Stimulated activated naive B cell treated with anti-CD40 and anti-IgM and Interleukin-4, amounts not matched to agents 10 μg/mL and 1 μg/mL and 100 μg/mL, for 72 hours (primary cell): ENCODE measurements at places on chromosomes 13 and 19.

DNA sequence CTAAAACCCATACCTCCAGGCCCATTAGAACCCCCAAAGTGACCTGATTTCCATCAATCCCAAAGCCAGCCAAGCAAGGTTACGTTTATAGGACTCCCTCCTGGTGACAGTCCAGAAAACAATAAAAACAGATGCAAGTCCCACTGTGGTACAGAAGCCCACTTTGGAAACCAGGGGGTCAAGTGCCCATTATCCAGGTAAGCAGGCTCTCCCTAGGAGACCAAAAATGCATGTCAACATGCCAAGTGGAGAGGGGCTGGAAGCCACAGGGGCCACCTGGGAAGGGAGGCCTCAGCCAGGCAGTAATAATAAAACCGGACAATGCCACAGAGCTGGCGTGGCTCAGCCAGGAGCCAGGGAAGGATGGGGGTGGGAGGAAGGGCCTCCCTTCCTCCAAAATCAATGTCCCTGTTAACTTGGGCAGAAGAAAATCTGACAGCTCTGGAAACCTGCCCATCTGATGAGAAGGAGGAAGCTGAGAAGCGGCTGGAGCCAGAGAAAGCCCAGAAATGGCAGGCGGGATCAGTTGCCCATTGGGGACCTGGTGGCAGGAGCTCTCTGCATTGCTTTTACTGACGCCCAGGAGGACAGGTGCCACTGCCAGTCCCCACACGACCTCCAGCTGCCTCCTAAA lies 160.4 kb downstream of the ZIC5 start:
- DNase-seq, result no peak

DNA sequence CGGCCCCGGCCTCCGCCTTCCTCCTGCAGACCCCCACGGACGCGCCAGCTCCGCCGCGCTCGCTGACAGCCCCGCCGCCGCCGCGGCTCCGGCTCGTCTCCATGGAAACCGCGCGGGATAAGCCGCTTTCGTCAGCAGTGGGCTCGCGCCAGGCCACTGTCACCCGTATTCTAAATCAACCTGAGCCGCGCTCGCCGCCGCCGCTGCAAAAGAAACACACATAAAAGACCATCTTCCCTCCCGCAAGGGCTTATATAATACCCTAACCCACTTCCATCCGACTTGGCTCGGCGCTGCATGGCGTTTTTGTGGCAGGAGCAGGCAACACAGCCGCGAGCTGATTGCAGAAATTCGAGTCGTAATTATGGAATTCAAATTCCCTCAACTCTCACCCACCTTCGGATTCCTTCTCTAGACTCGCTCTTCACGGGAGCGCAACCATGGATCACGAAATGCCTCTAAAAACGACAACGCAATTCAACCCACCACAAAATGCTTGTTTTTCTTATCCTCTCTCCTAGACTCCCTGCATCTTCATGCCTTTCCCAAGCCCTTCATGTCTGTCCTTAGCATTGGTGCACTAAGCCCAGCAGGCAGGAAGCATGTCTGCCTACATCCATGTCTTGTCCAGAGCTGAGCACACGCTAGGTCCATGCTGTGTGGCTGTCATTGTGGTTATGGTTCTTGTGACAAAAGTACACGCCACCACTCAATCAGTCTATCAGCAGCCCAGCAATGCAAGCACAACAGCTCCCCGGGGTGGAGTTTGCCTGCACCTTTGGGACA lies at the start of gene AMER2:
Gene AMER2 (minus strand): TSS at position 772 of the 786 bp plus-strand sequence. CDS start 669 bp downstream, at position 103.
- no peak for DNase-seq

- DNase-seq, result no peak
These were observed 139.4 kb downstream of the HS6ST3 start for GRCh38 chr13:96229356-96229755.

DNA sequence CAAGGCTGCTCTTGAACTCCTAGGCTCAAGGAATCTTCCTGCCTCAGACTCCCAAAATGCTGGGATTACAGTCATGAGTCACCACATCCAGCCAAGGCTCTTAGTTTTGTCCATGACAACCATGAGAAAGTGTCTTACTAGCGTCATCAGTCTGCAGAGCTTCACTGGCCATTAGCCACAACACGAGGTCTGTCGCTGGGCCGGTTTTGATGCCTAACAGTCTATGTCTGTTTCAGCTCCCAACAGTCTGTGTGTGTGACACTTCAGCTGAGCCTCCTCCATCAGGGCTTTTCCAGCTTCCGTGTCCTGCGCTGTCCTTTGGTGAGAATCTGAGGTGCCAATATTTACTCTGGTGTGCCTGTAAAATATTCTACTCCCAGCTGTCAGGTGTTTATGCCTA lies 47.6 kb downstream of the CEP89 start:
- DNase-seq, result no peak

GRCh38 chr13:40982772-40983171 lies 36.3 kb downstream of the ELF1 start:
- peak; percentile 46 for DNase-seq

DNA sequence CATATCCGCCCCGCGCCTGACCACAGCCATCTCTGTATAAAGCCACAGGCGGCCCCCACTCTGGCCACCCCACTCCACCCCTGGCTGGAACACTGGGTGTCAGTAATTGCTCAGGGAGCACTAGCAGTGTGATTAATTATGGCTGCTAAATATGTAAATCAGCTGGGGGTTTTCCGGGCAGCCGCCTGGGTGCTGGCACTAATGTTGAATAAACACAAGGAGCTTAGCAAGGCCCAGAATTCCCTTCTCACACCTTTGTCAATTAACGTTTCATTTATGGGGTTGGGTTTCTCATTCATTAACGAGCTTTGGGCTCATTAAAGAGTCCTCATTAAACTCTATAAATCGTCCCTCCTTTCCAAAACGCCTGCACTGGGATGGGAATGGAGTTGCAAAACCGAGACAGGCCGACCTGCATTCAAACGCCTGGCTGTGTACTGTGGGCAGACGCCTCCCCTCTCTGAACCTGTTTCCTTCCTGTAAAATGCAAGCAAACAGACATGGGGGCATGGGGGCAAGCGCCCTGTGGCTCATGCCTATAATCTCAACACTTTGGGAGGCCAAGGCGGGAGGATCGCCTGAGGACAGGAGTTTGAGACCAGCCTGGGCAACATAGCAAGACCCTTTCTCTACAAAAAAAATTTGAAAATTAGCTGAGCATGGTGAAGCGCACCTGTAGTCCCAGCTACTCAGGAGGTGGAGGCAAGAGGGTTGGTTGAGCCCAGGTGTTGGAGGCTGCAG lies 17.7 kb upstream of the OLFM2 start:
- DNase-seq, result no peak

DNA sequence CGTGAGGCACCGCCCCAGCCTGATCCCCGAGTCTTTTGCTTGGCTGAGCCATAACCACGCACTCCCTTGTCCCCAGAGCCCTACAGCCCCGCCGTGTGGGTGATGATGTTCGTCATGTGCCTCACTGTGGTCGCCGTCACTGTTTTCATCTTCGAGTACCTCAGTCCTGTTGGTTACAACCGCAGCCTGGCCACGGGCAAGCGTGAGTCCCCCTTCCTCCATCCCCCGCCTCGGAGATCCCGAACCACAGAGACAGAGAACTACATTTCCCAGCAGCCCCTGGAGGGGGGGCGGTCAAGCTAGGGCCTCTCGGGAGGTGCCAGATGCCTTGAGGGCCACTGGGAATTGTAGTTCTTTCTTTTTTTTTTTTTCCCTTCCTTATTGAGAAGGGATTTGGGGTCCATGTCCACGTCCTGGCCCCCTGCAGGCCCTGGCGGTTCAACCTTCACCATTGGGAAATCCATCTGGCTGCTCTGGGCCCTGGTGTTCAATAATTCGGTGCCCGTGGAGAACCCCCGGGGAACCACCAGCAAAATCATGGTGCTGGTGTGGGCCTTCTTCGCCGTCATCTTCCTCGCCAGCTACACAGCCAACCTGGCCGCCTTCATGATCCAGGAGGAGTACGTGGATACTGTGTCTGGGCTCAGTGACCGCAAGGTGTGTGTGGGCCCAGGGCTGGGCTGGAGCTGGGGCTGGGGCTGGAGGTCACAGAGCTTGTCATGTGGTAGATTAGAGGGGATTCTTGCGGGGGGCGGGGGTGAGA lies 25.9 kb downstream of the GRIN2D start:
- peak; percentile 61 for DNase-seq

GRCh38 chr13:73967397-73968165 lies 166.6 kb downstream of the KLF12 start:
- DNase-seq, result peak; percentile 69

GRCh38 chr19:14361824-14362223 lies 19.4 kb upstream of the ADGRE5 start:
- DNase-seq, result no peak

GRCh38 chr13:42860485-42860884 lies 79.1 kb downstream of the FAM216B start:
- no peak for DNase-seq

DNA sequence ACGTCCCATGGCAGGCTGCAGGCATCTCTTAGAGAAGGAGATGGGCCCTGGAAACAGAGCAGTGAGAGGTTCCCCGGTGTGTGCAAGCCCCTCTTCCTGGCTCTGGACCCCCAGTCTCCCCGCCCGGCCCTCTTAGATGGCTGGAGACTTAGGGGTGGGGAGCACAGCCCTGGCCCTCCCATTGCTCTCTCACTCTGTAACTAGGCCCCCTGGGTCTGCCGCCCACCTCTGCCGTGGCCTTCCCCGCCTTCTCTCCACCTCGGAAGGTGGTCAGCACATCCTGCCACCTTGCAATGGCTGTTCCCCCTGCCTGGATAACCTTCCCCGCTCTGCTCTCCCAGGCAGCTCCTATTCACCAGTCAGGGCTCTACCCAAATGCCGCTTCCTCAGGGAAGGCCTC lies 21.8 kb upstream of the C2CD4C start:
- no peak for DNase-seq

GRCh38 chr19:51607920-51608562 lies 22.2 kb downstream of the SIGLEC5 start:
- peak; percentile 50 for DNase-seq

- no peak for DNase-seq
These were observed 3.2 kb downstream of the SYDE1 start for GRCh38 chr19:15110418-15110815.

- no peak for DNase-seq
These were observed 82.5 kb downstream of the RUBCNL start for GRCh38 chr13:46304546-46304945.

DNA sequence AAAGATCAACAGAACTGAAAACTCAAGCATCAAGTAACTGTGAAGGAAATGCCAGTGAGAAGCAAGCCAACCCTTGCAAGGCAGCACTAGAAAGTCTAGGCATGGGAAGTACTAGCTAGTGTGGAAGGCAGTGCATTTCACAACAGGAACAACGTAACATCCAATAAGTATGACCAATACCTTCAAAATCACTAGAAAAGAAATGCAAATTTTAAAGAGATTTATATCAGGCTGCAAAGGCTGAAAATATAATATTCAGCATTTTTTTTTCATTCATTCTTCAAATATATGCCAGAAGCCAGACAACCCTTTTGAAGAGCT lies 121.9 kb downstream of the DLEU7 start:
- DNase-seq, result no peak

DNA sequence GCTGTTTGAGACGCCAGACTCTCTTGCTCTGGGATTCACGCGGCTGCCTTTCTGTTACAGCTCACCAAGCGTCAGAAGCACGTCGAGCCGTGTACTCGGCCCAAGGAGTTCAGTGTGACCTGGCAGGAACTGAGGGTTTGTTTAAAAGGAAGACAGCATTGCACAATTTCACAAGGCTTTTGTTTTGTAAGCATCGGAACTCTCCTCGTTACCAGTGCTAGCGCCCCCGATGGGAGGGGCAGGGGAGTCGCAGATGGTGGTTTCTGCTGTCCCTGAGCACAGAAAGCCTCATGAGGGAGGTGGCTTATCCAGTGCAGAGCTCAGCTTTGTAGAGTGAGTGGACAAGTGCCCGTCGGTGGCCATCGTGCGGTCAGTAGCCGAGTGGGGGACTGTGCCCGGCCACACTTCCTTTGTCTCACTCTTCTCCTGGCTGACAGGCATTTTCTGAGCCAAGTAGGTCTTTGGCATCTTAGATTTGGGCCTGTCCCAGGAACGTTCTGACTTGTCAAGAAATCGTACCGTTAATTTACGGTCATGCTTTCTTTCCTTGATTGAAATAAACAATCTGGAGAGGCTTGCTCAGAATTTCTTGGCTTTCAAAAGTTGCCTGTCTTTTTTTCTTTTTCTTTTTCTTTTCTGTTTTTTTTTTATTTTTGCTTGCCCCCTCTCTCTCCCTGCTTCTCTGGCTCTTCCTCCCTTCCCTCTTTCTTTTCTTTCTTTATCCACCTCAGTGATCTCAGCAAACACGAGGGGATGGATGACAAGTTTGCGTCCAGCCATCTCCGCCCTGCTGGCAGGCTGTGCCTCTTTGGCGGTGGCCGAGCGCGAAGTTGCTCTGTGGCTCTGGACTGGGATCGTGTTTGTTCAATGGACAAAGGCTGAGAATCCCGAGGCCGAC lies 7.7 kb downstream of the KDM4B start:
- DNase-seq, result no peak

GRCh38 chr19:4496304-4496703 lies 22.0 kb downstream of the PLIN4 start:
- no peak for DNase-seq

DNA sequence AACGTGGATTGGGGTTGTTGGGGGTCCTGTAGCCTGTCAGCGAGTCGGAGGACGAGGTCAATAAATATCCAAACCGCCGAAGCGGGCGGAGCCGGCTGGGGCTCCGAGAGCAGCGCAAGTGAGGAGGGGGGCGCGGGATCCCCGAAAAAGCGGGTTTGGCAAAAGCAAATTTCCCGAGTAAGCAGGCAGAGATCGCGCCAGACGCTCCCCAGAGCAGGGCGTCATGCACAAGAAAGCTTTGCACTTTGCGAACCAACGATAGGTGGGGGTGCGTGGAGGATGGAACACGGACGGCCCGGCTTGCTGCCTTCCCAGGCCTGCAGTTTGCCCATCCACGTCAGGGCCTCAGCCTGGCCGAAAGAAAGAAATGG lies 754 bp upstream of the SIX5 start:
- DNase-seq, result no peak

GRCh38 chr13:63625869-63626268 lies 2210.2 kb upstream of the PCDH20 start:
- no peak for DNase-seq

GRCh38 chr19:10551698-10552301 lies 8.1 kb downstream of the ATG4D start:
- no peak for DNase-seq

- no peak for DNase-seq
These were observed 1.5 kb downstream of the ARID3A start for GRCh38 chr19:927351-927779.

- no peak for DNase-seq
These were observed 1.9 kb upstream of the SIGLEC5 start for GRCh38 chr19:51632126-51632525.

- no peak for DNase-seq
These were observed 54.2 kb downstream of the STARD13 start for GRCh38 chr13:33231339-33231738.

- DNase-seq, result no peak
These were observed 191.8 kb downstream of the GGACT start for GRCh38 chr13:100396776-100397175.
